ENCODE measurements at places on chromosomes 1 and 21.
A peak's percentile ranks its signal among the peaks of the same experiment; 100 is the strongest.

- DNase-seq, result peak; percentile 76
Measured at GRCh38 chr1:229148041-229148671, 122.8 kb upstream of the RAB4A start.

DNA sequence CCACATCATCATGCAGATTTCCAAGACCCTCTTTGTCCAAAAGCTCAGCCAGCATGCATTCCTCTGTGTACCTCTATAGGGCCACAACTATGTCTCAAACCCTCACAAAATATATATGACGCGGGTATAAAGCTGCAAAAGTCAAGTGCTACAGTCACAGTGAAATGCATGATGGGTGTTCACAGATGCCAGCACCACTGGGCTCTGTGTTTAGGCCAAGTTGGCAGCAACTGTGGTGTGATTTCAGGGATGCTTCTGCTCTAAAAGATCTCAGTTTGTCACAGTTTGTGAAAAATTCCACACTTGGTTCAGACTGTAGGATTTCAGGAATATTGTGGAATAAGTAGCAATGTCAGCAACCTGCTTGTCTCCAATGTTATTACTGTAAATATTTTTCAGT, 23.9 kb upstream of the SELP start:
- no peak for DNase-seq

DNA sequence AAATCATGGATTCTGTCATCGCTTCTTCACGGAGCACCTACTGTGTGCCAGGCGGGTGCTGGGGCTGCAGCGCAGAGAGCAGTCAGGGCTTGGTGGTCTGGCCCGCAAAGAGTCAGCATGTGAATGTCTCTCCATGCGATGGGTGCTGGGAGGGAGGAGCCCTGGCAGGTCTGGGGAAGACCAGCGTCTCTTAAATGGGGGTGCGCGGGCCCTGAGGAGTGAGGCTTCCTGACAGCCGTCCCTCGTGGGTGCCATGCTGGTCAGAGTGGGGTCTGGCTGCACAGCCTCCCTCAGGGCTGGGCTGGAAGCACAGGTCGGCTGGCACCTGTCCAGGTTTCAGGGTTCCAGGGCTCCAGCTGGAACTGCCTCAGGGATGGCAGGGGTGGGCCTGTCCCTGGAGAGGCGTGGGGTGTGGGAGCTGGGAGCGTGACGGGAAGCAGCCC, 18.5 kb downstream of the TP73 start:
- no peak for DNase-seq

GRCh38 chr1:67307251-67308060, at the start of gene IL12RB2:
Gene IL12RB2, plus strand, starts transcription at chr1:67307873. Its CDS starts 12,496 bp downstream, at chr1:67320369.
- peak; percentile 55 for DNase-seq

DNA sequence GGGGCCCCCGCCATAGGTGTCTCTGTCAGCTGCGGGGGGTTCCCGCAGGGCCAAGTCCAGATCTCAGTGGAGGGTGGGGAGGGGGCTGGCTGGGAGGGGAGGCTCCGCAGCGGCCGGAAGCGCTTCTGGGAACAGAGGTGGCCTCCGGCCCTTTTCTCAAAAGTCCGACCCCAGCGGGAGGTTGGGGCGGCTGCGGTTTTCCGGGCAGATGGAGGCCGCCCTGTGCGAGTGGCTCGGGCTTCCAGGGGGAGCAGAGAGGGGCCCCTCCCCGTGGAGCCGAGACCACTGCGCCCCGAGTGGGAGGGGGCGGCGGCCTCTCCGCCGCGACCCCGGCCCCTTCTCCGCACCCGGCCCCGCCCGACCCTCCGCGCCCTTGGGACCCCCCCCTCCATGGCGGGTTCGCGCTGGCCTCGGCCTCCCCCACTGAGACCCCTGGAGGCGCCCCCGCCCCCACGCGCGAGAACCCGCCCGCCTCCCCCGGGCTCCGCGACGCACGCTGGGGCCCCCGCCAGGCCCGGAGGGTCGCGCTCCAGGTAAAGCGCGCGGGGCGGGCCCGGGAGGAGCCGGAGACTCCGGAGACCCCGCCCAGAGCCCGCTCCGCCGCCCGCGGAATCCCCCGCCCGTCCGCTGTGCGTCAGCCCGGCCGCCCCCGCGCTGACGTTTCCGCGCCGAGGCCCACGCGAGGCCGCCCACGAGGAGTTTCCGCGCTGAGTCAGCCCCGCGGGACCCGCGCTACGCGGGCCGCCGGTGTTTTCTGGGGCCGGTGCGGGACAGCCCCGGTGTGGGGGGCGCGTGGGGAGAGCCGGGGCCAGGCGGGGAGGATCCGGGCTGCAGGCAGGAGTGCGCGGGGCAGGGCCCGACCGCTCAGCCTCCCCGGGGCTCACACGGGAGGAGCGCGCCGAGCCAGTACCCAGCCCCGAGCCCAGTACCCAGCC, 5.2 kb downstream of the TNFRSF18 start:
- no peak for DNase-seq

GRCh38 chr1:41683681-41684500, 199.4 kb upstream of the EDN2 start:
- no peak for DNase-seq

- no peak for DNase-seq
Measured at GRCh38 chr1:34412598-34413370, 236.1 kb downstream of the C1orf94 start.

DNA sequence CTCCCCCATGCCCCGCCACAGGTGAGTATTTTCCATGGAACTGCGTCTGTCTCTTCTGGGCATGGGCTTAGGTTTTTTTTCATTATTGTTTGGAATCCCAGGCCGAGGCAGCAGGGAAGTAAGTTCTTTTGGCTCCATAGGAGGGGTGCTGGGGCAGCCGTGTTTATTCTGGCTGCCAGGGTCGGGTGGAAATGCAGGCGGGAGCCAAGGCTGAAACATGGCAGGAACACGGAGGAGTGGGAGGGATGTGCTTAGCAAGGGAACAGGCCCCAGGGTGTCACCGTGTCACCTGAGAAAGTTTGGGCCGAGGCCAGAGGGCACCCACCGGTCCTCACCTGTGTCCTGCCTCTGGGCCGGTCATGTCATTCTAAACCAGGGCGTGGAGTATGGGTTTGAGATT, 4.5 kb upstream of the DHRS3 start:
- DNase-seq, result no peak

GRCh38 chr1:174166530-174167264, 7.4 kb downstream of the RABGAP1L start:
- DNase-seq, result no peak

- DNase-seq, result no peak
Measured at GRCh38 chr1:9248341-9249262, 14.0 kb downstream of the H6PD start.
